ENCODE measurements at places on chromosomes 5 and 9. TPM values are rescaled to one million over a fixed set of nuclear protein-coding genes. Genes with fewer than 3 reads are reported as not detected.

Gene JAK2
- polyA plus RNA-seq: 0.59 TPM

DNA sequence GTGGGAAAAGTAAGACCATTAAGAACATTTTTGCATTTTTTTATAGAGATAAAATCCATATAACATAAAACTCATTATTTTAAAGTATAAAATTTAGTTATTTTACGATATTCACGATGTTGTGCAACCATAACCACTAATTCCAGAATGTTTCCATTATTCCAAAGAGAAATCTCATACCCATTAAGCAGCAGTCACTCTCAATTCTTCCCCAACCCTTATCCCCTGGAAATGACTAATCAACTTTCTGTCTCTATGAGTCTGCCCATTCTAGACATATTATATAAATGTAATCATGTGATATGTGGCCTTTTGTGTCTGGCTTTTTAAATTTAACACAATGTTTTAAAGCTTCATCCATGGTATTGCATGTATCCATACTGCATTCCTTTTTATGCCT is 115.6 kb upstream of the ADAMTSL1 start:
- DNase-seq: no peak

Gene PKD2L2
- not detected for polyA plus RNA-seq

- DNase-seq: no peak
These were observed 46.1 kb downstream of the PRUNE2 start for GRCh38 chr9:76859860-76860259.

- no peak for DNase-seq
These were observed 144.6 kb upstream of the MRPS30 start for GRCh38 chr5:44663991-44664710.

DNA sequence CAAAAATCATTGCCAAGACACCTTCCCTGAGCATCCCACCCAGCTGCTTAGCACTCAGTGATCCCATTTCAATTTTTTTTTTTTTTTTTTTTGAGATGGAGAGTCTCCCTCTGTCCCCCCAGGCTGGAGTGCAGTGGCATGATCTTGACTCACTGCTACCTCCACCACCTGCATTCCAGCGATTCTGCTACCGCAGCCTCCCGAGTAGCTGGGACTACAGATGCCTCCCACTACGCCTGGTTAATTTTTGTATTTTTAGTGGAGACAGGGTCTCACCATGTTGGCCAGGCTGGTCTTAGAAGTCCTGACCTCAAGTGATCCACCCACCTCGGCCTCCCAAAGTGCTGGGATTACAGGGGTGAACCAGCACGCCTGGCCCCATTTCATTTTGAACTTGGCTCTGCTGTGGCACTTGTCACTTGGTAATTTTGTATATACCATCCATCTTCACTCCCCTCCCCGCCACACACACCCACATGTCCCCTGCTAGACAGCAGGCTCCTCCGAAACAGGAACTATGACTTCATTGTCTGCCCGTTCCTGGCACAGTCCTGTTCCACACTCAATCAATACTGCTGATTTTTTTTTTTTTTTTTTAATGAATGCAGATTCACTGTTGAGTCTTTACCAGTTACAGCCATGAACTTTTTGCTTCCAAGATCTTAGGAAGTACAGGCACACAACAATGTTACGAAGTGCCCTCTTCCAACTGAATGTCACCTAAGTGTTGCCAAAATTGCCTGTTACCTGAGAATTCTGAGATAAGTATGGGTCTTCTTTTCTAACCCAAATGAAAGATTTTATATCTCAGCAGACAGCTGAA is 17.3 kb upstream of the ZBTB34 start:
- no peak for DNase-seq

DNA sequence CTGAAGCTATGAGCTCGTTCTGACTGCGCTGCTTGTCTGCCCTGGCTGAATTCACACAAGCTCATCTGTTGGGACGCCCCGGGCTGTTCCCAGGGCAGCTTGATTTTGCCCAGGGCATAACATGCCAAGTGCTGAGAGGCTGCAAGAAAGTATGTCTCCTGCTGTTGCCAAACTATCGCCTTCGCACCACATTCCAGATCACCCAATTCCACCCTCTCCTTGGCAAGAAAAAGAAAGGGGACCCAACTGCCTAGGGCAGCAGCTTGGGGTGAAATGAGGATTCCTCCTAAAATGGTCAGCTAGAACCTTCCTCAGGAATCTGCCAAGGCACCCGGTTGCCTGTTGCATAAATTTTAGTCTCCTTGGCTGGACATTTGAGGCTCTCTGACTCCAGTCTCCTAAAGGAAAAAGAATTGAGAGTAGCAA is 21.2 kb downstream of the COL15A1 start:
- no peak for DNase-seq

All from brain (organoid and tissue), 16 donors.